ENCODE measurements at places on chromosomes 2 and 18.

DNA sequence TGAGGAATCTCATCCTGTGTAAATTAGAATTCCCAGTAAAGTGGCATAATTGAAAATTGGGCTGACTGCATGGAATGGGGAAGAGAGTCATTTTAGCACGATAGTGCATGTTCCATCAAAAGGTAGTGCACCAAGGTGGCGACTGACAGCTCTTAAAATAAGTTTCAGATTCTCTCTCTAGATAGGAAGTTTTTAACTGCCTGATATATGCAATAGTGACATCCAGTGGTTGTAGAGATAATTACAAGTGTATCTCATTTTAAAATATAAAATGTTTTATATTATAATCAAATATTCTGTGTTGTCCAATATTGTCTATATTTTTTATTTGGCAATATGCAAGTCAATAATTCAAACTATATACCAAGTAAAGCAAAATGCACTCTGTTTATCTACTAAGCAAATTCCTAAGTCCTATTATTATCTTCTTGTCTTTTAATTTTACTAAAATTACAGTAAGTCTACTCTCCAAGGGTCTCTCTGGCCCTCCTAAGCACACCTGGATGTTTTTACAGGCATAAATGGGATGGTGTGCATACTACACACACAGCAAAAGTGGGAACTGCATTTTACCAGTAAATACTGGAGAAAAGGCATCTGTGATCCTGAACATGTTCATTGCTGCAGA lies 397.7 kb upstream of the HNRNPA3 start:
- peak; percentile 18 for DNase-seq

- no peak for DNase-seq
Measured at GRCh38 chr2:100320547-100321178, 1.6 kb downstream of the LONRF2 start.

DNA sequence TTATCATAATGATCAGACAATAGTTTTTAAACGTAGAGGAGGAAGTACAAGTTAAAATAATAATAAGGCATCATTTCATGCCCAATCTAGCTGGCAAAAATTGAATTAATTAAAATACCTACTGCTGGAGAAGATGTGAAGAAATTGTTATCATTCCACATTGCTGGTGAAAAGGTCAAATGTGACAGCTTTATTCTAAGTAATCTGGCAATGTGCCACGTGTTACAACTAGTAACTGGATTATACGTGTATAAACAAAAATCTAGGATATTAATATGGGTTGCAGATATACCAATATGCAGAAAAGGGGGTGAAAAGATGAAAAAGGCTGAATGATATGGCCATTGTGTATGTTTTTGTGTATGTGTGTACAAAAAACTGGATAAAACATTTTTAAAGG lies 32.4 kb downstream of the SMAD2 start:
- no peak for DNase-seq

DNA sequence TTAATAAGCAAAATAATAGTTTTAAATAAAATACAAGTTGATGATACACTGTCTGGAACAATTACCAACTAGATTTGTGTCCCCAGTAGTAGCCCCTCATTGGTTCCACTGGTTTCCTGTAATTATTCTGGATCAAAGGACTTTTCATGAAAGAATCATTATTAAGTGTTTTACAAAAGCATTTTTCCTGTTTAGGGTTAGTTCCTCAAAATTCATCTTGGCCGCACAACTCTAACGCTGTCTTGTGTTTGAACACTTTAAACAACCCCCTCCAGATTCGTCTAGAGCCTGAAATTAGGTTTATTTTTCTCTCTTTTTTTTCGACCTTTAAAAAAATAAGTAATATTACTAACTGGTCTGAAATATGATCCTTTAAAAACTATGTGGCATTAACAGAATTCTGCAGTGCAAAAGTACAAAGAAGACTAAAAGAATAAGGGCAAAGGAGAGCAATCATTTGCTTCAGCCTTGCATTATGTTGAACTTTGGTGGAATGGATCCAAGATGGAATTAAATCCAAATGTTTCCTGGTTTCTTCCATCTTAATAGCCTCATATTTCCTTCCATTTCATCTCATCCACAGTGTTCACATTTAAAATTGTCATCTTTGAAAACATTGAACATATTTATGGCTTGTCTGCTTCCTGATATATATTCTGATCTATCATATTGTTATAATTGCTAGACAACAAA lies 678.4 kb downstream of the IRS1 start:
- DNase-seq, result no peak

- DNase-seq, result no peak
Measured at GRCh38 chr2:164624316-164624715, 3.0 kb upstream of the GRB14 start.

DNA sequence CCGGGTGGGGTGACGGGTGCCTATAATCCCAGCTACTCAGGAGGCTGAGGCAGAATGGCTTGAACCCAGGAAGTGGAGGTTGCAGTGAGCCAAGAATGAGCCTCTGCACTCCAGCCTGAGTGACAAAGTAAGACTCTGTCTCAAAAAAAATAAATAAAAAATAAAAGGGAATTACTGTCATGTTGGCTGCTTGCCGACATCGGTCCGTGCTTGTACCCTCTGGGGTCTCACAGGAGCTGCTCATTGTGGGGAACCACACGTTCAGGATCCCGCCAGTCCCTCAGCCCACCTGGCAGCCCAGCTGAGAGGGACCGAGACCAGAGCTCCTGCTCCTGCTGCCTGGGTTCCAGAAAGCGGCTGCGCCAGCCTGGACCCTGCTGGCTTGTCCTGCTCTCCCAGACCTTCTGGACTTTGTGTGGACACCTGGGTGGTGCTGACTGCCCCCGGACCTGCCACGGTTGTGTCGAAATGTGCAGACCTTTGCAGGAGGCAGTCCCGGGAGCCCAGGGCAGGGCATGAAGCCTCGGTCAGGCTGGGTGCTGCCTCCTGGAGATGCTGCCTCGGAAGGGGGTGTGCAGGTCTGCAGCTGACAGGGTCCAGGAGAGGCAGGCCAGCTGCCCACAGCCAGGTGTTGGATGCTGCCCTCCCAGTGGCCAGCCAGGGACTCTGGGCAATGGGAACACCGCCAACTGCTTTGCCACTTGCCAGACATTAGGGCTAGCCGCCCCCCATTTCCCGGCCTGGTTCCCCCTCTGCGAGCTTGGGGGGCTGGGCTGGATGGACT lies 16.4 kb downstream of the KLF11 start:
- DNase-seq, result no peak

GRCh38 chr2:102558463-102558862 lies 60.9 kb upstream of the SLC9A2 start:
- no peak for DNase-seq

DNA sequence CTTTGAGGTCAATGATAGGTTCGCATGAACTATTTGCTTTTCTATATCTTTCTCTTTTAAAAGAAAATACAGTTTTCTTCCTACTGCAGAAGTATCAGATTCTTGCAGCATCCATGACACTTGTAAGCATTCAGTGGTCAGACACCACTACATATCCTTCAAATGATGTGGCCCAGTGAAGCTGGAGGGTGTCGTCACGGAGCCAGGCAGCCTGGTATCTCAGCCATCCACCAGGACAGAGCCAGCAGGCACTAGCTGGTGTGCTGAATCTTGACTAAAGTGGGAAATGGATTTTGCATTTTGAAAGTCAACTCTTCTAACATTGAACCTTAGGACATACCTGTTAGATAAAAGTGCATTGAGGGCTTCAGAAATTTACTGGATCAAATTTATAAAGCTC lies 5.4 kb downstream of the KLHL14 start:
- DNase-seq, result no peak

- no peak for DNase-seq
Measured at GRCh38 chr2:39954346-39954745, 175.3 kb upstream of the THUMPD2 start.

All from HS-5 (cell line).